NCI-H187 treated with DMSO at 0.1 percent for 48 hours (cell line): ENCODE measurements at places on chromosomes 2 and 18.

DNA sequence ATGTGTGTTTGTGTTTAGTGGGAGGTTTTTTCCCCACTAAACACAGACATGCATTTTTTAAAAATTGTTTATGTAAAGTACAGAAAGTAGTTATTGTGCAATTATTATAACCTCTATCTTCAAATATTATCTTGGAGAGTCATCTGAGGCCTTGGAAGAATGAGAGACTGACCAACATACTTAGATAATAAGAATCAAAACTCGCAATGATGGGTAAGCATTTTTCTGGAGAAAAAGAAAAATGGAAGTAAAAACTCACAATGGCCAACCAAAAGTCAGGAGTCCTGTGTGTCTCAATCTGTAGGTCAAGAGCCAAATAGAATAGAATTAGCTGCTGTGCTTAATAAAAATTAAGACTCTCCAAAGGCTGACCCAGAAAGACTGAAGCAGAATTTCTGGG is 43.0 kb downstream of the MEMO1 start:
- no peak for DNase-seq

- no peak for DNase-seq
These were observed 208.7 kb upstream of the RASGRP3 start for GRCh38 chr2:33267756-33268155.

DNA sequence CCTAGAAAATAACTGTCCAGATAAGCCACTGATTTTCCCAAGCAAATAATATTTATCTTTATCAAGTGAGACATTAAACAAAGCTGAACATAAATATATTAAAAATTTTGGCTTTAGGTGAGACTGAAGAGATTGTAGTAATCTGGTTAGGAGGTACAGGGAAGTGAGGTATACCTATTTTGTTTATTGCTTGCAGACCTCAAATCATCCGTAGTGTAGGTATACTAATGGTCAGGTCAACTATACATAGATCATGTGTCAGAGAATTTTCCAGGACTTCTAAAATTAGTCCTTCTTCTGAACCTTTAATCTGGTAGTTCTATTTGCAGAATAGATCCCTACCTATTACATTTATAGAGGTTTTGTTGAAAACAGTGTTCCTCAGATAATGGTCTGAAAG is 41.5 kb downstream of the SP140 start:
- DNase-seq = no peak

DNA sequence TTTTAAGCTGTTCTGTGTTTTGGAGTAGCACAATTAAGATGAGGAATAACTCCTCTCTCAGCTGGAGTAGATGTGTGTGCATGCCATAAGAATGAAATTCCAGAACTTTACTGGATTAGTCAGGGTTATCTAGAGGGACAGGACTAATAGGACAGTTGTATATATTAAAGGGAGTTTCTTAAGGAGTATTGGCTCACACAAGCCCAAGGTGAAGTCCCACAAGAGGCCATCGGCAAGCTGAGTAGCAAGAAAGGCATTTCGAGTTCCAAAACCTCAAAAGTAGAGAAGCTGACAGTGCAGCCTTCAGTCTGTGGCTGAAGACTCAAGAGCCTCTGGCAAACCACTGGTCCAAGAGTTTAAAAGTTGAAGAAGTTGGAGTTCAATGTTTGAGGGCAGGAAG is 113.7 kb downstream of the RIT2 start:
- no peak for DNase-seq

- no peak for DNase-seq
These were observed 60.0 kb downstream of the GCA start for GRCh38 chr2:162403884-162404283.
